NCI-H510A (cell line): ENCODE measurements at places on chromosomes 5 and 9.

- no peak for DNase-seq
Observed at GRCh38 chr5:95221234-95221633, 63.7 kb downstream of the MCTP1 start.

- DNase-seq = no peak
Observed at GRCh38 chr5:95406426-95407090, 15.4 kb downstream of the FAM81B start.

- DNase-seq = no peak
Observed at GRCh38 chr5:141508798-141509611, 20.1 kb downstream of the PCDHGC5 start.

DNA sequence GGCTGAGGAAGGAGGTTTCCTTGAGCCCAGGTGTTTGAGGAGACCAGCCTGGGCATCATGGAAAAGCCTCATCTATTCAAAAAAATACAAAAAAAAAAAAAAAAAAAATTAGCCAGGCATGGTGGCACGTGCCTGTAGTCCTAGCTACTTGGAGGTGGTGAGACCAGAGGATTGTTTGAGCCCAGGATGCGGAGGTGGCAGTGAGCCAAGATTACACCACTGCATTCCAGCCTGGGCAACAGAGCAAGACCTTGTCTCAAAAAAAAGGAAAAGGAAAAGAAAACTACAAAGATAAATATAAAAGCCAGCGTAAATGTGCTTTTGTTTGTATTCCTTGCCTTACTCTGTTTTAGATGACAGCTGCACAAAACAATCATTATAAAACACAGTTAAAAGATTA, 2249.2 kb upstream of the C9orf72 start:
- DNase-seq = no peak

GRCh38 chr9:126621919-126622735, 8.4 kb downstream of the LMX1B start:
- no peak for DNase-seq

DNA sequence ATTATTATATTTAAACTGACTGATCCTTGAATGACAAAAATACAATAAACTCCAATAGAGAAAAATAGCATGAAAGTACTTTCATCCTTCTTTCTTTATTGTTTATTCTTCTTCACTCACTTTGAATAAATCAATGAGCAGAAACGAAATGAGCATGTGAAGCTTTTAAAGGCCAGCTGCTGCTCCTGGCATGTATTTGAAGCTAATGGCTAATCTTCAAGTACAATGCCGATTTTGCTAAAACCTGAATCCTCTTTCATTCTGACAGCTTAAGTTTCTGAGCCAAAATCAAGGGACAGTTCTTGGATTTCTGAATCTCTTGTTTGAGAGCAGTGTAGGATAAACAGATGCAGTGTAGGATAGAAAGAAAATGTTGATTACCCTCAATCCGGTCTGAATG, 237.3 kb downstream of the CDH10 start:
- DNase-seq = no peak

GRCh38 chr9:18922161-18922885, 110.7 kb downstream of the SAXO1 start:
- no peak for DNase-seq
